ENCODE measurements at places on chromosomes 11 and 22.

DNA sequence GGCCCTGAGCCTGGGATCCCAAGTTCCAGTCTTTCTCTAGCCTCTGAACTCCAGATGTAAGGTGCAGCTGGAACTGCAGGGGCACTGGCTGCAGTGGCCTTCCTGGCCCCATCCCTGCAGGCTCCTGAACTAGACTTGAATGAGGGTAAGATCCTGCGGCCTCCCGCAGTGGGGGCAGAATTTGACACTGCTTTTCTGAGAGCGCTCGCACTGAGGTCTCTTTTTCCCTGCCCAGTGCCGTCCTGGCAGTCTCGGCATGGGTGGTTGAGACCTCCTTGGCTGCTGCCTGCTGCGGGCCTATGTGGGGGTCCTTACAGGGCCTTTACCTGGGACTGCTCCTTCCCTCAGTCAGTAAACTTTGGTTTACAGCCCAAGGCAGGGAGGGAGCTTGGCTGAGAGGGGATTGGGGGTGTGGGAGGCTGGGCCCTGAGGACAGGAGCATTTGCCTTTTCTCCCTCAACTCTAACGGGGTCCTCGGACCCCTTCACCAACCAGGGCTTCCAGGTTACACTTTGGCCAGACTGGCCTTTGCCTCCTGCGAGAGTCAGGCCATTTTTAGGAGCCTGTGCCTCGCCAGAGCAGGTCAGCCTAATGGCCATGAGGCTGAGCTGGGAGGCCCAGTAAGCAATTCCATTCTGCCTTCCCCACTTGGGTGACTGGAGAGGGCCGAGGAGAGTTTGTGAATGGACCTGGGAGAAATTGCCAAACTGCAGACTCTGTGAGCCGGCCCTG, 35.4 kb downstream of the FAM83F start:
- no peak for DNase-seq

DNA sequence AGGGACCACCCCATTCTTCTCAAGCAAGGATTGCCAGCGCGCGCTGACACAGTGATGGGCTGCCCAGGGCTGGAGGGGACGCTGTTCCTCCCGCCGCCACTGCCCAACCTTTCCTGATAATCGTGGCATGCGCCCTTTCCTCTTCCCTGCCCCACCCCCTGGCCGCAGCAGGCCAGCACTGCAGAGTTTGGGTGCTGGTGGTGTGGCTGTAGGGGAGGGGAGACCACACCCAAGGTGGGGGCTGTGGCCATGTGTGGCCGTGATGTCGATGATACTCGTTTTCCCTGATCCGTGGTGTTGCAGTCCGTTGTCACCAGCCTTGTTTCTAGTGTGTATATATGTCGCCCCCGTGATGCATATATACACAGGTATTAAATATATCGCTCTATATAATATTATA, 22.8 kb upstream of the TEF start:
- DNase-seq, result no peak

GRCh38 chr11:128776424-128777284, 82.8 kb downstream of the FLI1 start:
- DNase-seq, result peak; percentile 61

GRCh38 chr11:128066399-128066798, 521.0 kb downstream of the ETS1 start:
- no peak for DNase-seq

DNA sequence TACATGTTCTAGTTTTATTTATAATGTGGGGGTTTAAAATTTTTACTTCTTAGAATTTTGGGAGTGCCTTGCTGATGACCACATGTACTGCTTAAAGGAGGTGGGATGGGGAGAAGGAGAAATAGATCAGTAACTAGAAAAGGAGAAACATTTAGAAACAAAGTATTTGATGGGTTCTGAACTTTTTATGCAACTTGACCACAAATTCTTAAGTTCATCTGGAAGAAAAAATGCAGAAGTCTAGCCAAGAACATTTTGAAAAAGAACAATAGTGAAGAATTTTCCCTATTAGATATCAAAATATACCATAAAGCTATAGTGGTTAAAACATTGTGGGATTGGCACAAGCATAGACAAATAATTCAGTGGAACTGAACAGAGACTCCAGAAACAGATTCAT, 73.3 kb upstream of the AMPD3 start:
- DNase-seq, result no peak

GRCh38 chr11:67302571-67303131, 679 bp upstream of the SSH3 start:
- no peak for DNase-seq

DNA sequence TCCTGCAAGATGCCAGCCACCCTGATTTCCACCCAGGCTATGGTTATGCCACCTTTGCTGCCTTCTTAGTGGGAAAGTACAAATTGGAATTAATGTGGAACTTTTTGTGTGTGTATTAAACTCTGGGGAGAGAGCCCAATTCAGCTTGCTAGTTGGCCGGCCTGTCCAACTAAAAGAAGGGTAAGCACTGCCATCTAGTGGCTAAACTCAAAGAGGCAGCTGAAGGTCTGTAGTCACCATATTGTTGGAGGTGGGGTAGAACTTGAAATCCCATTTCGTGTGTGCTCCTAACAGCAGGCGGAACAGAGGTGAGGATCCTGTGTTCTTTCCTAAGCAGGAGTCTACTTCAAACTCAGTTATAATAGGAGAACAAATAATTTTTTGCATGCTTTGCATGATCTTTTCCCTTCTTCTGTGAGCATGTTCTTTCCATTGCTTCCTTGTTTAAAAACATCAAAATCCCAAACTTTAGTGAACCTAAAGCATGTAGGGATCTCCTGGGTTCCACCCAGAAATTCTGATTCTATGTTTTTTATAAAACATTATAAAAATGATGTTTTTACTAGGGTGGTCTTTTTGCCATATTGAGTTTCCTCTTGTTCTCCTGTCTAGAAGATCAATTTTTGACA, 138.8 kb upstream of the SORL1-AS1 start:
- peak; percentile 84 for DNase-seq

DNA sequence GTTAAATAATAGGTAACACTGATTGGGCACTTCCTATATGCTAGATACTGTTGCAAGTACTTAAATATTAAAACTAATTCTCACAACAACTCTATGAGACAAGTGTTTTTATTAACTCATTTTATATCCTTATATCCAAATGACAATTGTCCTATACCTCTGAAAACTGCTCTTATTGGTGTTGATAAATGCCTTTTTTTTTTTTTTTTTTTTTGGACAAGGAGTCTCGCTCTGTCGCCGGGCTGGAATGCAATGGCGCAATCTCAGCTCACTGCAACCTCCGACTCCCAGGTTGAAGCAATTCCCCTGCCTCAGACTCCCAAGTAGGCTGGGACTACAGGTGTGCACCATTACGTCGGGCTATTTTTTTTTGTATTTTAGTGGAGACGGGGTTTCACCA, 41.6 kb downstream of the MRTFA start:
- no peak for DNase-seq

DNA sequence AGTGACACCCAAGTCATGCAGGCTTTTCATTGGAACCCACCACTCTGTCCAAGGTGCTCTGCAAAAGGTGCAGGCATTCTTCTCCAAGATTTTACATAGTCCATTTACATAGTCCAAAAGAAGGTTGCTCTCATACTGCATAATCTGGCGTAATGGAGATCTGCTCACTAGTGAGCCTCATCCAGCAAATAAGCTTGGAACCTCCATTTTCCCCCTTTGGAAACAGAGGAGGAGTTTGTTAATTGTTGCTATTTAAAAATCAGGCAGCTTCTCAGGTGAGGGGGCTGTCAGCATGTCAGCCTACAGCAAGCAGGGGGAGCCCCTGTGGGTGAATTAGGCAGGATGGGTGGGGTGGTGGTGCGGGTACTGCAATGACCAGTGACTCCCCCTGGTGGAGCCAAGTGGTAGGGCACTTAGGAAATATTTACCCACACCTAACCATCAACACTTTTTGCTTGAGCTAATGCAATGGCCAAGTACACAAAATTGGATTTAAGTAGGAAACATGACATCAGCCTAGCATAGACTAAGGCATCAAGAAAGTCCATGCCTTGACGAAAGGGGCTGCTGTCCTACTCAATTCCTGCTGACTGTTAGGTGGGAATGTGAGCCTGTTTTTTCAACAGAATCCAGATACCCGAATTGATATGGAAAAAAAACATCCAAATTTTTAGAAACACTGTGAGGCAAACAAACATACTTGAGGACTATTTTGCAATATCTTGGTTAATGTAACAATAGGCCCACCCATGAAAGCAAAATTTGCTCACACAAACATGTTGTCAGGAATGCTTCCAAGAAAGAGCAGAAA, 64.5 kb downstream of the AMBRA1 start:
- peak; percentile 73 for DNase-seq

GRCh38 chr11:103436131-103436770, 327.0 kb downstream of the DYNC2H1 start:
- no peak for DNase-seq

- DNase-seq, result no peak
Measured at GRCh38 chr22:29130476-29130875, 57.6 kb downstream of the KREMEN1 start.

DNA sequence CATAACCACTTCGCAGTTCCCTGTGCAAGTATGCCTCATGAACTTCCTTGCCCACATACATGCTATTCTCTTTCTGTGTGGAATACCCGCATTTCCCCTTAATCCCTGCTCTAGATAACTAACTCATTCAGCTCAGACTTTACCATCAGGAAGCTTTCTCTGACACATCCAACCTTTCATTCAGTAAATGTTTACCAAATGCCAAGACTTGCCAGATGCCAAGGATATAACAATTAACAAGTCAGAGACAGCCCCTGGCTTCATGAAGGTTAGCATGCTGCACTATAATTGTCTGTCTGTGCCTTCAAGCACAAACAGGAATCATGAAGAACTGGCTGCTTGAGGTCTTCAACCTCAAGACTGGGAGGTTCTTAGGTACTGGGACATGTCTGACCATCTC, 71.2 kb upstream of the GDPD4 start:
- DNase-seq, result no peak

DNA sequence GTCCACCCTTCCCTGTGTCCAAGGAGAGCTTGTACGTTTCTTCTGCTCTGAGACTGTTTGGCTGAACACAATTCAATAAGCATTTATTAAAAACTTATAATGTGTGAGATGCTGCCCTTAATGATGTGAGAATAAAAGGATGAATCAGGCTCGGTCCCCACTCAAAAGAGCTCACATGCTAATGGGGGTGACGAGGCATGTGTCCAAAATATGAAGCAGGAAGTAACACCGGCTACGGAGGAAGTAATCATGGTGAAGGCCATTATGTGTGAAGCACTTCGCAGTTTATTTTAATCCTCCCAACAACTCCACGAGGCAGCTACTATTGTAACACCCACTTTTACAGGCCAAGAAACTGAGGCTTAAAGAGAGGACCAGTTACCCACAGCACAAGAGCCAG, 3.4 kb upstream of the RASD2 start:
- DNase-seq, result no peak

GRCh38 chr11:13667245-13667644, 1.2 kb upstream of the FAR1 start:
- no peak for DNase-seq

- DNase-seq, result no peak
Measured at GRCh38 chr11:75077316-75077715, 19.4 kb downstream of the OR2AT4 start.

GRCh38 chr11:72974487-72975205, 160.4 kb downstream of the ATG16L2 start:
- DNase-seq, result no peak

- DNase-seq, result no peak
Measured at GRCh38 chr22:27431896-27432295, 369.7 kb downstream of the MN1 start.

- DNase-seq, result no peak
Measured at GRCh38 chr22:47139013-47139789, 376.8 kb downstream of the TBC1D22A start.

DNA sequence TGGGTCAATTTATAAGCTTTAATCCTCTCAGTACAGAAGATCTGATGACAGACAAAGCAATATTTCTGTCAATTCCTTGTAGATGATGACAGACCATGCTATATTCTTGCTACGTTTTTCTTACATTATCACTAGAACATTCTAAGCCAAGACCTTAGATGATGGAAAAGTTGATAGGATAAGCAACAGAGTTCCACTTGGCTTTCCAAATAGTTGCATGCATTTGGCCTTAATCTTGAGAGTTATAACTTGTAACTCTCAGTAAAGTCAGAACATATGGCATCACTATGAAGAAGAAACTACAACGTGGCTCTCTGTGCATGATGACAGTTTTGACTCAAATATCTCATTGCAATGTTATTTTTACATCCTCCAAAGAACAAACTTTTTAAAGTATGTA, 544.3 kb upstream of the LRRC4C start:
- no peak for DNase-seq

DNA sequence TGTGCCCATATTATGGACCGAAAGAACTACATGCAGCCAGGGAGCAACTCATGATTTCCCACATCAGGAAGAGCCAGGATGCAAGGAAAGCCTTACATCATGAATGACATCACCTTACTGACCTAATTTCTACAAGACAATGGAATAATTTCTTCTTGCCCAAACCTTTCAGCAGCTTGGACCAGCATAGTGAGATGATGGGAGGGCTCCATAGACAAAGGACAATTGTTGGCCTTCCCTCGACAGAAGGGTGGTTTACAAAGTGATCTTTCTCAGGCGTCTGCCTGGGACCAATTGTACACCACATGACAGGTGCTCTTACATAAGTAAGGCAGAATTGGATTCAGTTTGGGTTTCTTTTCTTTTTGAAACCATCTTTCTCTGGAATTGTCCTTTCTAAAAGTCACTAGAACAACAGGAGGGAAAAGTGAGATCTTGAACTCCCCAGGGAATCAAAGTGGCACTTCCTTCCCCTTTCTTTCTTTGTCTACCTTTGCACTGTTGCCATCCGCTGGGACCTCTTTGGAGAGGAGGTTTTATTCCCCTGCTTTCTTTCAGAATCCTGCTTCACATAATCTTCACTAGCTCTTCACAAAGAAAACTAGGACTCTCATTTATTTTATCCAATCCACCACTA, 51.7 kb upstream of the PAK1 start:
- no peak for DNase-seq

- no peak for DNase-seq
Measured at GRCh38 chr22:21626073-21626734, 3.6 kb downstream of the YDJC start.

DNA sequence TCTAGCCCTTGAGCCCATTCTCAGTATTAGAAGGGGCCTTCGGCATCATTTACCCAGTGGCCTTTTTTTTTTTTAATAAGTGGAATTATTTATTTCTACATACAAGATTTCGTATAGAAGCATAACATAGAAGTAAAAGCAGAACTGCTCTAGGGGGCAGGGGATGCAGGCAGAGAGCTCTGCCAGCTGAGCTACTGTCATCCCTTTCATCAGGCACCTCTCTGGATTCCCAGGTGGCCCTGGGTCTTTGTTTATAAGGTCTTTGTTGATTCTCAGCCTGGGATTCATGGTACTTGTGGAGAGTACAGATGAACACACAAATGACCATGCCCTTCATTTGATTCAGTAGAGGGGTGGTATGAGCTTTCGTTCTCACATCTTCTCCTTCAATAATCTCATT, 66.4 kb downstream of the GAB2 start:
- no peak for DNase-seq

- DNase-seq, result no peak
Measured at GRCh38 chr11:64665411-64665821, 57.6 kb downstream of the NRXN2 start.

GRCh38 chr11:69449320-69450063, 32.0 kb upstream of the LINC01488 start:
- no peak for DNase-seq
